Bronchial epithelial cell (primary cell): ENCODE measurements at places on chromosomes 1 and 21. TPM values are rescaled to one million over a fixed set of nuclear protein-coding genes. Genes with fewer than 3 reads are reported as not detected.

GRCh38 chr1:226310245-226310540, 1.2 kb upstream of the LIN9 start:
- no peak for DNase-seq

RORC gene
- total RNA-seq = 0.26 and 2.8 TPM in 2 replicates

DNA sequence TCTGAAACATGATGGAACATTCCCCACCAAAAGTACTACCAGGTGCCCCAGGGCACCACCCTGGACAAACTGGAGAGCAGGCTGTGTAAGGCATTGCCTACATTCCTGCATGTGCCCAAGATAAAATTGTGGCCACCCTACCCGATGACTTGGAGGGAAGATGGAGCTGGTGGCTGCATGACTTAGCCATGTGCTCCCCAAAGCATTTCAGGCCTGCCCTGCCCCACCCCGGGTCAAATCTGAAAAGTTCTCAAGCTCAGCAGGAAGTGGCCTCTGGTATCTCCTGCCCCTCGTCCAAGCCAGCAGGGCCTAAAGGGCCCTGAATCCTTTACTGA, 8.5 kb downstream of the CD2 start:
- no peak for DNase-seq

DNA sequence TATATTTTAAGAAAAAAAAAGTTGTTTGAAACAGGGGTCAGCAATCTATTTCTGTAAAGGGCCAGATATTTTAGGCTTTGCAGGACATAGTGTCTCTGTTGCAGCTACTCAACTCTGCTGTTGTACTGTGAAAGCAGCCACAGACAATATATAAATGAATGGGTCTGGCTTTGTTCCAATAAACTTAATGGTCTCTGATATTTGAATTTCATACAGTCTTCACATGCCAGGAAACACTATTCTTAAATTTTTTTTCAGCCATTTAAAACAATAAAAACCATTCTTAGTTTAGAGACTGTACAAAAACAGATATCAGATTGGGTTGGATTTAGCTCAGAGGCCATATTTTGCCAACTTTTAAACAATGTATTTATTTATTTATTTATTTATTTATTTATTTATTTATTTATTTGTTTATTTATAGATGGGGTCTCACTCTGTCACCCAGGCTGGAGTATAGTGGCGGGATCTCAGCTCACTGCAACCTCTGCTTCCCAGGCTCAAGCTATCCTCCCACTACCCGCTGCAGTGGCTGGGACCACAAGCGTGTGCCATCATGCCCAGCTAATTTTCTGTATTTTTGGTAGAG, 102.8 kb downstream of the DNM3 start:
- no peak for DNase-seq

RYR2 gene
- under 0.01 TPM in 1 of 2 replicates, not detected in the other for total RNA-seq

GRCh38 chr1:70978623-70979022, 69.0 kb downstream of the PTGER3 start:
- no peak for DNase-seq

- no peak for DNase-seq
Observed at GRCh38 chr1:87239997-87240605, 88.6 kb upstream of the LMO4 start.

CLCA4 gene
- 12.1 and 45.8 TPM in 2 replicates for total RNA-seq

MARCKSL1 gene
- 3.2 and 4.2 TPM in 2 replicates for total RNA-seq

- DNase-seq = peak; percentile 99
Observed at GRCh38 chr1:88774151-88774556, 90.1 kb downstream of the PKN2 start.

DNA sequence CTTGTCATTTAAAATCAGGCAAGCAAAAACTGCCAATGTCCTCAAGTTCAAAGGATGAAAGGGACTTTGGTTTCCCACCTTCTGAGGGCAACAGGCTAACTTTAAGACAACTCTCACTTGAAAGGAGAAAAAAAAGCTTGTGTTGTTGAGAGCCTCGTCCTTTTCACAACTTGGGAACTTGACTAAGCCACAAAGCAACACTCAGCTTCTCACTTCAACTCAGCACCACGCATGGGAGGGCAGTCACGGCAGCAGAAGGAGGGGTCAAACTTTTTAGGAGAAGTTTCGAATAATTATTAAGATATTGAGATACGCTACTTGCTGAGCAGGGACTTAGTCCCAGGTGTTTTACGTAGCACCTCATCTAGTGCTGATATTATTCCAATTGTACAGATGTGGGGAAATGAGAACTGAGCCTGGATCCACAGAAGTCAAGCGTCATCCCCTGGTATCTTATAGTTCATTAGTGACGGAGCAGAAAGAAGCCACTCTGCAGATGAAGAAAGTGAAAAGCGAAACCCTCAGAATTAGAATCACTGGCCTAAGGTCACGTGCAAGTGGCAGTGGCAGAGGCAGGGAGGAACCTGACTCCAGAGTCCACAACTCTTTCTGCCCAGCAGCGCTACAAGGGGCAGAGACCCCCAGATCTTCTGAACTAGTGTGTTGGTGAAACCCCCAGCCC, 83.6 kb downstream of the JAK1 start:
- DNase-seq = no peak

DNA sequence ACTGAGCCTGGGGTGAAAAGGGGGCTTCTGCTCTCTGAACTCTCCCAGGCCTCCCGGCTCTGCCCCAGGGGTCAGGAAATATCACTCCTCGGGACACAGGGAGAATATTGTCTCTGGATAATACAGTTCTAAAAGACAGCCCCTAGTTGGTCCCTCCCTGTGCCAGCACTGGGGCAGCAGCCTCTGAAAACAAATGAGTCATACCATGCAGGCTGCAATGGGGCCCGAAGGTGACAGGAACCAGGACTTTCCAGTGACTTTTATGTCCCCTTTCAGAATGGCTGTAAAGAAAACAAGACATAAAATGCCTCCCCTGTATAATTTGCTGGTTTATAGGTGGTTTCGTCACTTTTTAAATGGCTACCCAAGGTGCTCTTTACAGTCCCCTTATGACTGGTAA, 360.0 kb downstream of the NPHP4 start:
- no peak for DNase-seq

HHIPL2 gene
- under 0.01 and 0.13 TPM in 2 replicates for total RNA-seq

LCE3E gene
- not detected in 2 replicates for total RNA-seq

GRCh38 chr1:28199328-28200233, 23.1 kb upstream of the PTAFR start:
- DNase-seq = no peak

- no peak for DNase-seq
Observed at GRCh38 chr1:5271264-5271663, 616.9 kb downstream of the AJAP1 start.

DNA sequence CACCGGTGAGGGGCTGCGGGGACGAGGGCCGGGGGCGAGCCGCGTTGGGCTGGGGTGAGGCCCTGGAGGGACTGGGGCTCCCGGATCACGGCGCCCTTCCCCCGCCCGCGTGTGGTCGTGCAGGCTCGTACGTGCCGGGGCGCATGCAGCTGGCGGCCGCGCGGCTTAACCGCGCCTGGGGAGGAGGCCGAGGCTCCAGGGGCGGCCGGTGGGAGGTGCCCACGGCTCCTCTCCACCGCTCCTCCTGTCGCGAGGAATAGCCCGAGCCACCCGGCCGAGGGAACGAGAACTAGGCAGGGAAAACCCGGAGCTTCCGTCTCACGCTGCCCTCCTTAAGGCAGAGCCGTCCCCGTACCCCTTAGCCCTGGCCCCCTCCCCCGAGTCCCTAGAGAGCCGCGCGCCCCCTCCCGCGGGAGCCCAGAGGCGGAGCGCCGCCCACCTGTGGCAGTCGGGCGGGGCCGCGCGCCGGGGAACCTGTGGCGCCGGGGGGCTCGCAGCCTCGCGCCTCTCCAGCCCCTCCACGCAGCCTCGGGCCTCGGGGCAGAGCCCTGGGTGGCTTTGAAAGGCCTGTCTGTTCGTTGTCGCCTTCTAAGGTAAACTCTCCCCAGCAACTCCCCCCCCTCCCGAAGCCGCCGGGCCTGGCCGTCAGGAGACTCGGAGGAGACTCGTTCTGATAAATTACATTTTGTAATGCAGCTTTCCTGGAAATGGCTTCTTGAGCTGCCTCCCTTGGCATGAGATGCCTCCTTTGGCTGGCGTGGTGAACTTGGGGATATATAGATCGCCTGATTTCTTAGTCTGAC, 746 bp downstream of the AK4 start:
- no peak for DNase-seq

ABCG1 gene
- total RNA-seq = 132 and 138 TPM in 2 replicates

PPIAL4G gene
- not detected in 2 replicates for total RNA-seq

GRCh38 chr1:95223110-95223509, 10.9 kb upstream of the RWDD3 start:
- DNase-seq = peak; percentile 29

DNA sequence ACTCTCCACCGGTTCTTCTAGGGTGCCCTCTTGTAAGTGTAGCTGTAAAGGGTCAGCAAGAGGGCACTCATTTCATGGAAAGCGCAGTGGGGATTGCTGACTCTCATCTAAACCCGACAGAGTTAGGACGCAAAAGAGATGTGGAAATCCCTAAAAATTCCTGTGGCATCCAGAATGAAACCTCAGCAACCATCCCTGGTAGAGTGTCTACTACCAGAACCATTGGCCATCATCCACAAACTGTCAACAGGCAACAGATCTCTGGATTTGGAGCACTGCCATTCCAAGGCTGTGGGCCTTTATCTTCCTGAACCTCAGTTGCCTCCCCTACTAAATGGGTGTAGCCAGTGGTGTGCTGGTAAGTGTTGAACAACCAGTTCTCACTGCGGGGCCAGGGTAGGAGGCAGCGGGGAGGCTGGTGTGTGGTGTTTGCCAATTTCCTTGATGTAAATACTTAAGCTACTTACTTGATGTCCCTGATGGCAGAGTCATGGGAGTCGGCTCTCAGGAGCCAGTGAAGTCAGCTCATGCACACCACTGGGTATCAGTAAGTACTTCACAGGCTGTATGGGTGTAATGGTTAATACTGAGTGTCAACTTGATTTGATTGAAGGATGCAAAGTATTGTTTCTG, 195.8 kb downstream of the KAZN start:
- DNase-seq = no peak

DNA sequence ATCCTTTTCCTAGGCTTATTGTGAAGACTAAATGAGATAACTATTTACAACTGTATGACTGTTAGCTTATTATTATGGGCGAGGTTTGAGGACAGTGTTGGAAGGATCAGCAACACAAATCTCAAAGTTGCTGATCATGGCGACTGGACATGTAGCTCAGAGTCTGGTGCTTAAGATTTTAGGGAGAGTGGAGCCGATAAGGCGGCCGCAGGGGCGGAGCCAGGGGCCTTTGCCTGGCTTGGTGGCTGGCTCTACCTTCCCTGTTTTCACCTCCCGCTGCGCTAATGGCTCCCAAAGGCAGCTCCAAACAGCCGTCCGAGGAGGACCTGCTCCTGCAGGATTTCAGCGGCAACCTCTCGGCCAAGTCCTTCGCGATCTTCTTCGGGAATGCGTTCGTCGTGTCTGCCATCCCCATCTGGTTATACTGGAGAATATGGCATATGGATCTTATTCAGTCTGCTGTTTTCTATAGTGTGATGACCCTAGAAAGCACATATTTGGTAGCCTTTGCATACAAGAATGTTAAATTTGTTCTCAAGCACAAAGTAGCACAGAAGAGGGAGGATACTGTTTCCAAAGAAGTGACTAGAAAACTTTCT, 45.5 kb downstream of the GIPC2 start:
- no peak for DNase-seq

GRCh38 chr21:24824209-24824608, 783.1 kb downstream of the MRPL39 start:
- DNase-seq = no peak

GRCh38 chr1:41892301-41892781, 26.4 kb downstream of the HIVEP3 start:
- no peak for DNase-seq

DNA sequence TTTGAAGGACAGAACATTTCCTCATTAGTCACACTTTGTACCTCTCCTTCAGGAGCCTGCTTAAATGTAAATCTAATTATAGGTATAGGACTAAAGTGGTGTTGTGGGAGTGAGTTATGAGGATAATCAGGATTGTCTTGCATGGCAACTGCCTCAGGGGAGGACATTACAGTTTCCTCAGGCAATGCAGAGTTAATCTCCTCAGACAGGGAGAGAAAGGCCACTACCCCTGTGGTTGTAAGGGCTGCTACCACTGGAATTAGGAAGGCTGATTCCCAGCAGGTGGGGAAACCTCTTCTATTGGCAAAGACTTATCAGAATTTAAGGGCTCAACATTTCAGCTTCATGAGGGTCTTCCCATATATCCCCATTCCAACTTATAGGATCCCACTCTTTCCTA, 286.8 kb upstream of the PBX1 start:
- no peak for DNase-seq

DNA sequence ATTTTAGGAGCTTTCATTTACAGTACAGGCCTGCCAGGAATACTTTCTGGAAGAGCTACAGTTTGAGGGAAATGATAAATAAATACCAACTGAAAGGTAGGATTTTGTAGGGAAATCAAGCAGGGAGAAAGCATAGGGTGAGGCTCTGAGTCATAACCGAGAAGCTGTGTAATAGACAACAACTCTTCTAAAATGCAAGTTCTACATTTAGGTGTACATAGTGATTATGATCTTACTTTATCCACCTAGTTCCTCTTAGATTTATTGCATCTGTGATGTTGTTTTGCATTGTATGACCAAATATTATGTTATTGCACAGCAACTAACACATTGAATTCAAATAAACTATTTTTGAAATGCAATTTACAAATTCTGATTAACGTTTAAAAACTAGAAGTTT, 819.3 kb downstream of the PLA2G4A start:
- no peak for DNase-seq

DNA sequence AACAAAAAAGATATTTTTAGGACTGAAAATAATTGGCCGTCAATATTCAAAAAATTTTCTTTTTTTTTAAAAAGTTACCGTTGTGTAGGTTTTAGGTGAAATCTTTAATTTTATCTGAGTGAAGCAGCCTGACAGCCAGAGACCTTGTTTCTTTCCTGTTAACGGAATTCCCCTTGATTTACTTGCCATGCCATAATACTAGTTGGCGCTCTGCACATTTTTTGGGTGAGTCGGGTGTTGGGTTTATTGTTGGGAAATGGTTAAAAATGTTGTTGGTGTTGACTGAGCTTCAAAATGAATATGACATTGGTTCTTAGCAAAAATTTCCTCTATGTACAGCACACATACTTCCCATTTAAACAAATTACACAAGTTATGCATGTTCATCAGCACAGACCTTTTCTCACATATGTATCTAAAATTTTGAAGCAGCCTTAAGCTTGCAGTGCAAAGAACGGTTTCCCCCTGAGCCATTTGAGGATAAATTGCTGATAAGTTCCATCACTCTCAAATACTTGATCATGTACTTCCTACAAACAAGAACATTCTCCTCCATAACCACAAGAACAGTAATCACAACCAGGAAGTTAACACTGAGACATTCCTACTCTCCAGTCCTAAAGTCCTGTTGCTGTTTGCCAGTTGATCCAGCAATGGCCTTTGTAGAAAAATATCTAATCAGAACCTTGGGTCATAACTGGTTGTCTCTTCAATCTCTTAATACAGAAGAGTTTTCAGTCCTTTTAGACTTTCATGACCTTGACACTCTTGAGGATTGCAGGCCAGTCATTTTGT, 34.2 kb downstream of the CAMTA1 start:
- peak; percentile 11 for DNase-seq

LAX1 gene
- under 0.01 TPM in 1 of 2 replicates, not detected in the other for total RNA-seq

- no peak for DNase-seq
Observed at GRCh38 chr1:109248797-109249629, at the start of gene CELSR2. Gene CELSR2, plus strand, starts transcription at chr1:109249539. Its CDS starts 541 bp downstream, at chr1:109250080.

GRCh38 chr1:228396770-228397662, 9.6 kb downstream of the TRIM11 start:
- DNase-seq = no peak
